ENCODE measurements at places on chromosomes 2 and 18. TPM values are rescaled to one million over a fixed set of nuclear protein-coding genes. Genes with fewer than 3 reads are reported as not detected.

Gene NT5DC4
- not detected for total RNA-seq

Gene STAT1
- 156 TPM for total RNA-seq

Gene POTEJ
- total RNA-seq = not detected

Gene VWC2L
- total RNA-seq = not detected

Gene PAX3
- total RNA-seq = not detected

Gene CFAP65
- not detected for total RNA-seq

Gene RUFY4
- not detected for total RNA-seq

Gene ZBTB7C
- under 0.01 TPM for total RNA-seq

Gene RNU2-63P
- not detected for total RNA-seq

Gene HSPE1
- 38.7 TPM for total RNA-seq

Gene PLEKHH2
- 1.1 TPM for total RNA-seq

Gene PKP4
- total RNA-seq = 20.6 TPM

Gene CPO
- total RNA-seq = not detected

Gene TPO
- not detected for total RNA-seq

Gene MDH1
- 192 TPM for total RNA-seq

Gene MYO3B
- under 0.01 TPM for total RNA-seq

Gene TCF7L1
- total RNA-seq = 3.7 TPM

Gene LAMA3
- 0.88 TPM for total RNA-seq

Gene ACMSD
- total RNA-seq = not detected

Gene REG3A
- total RNA-seq = not detected

Gene KCNG3
- total RNA-seq = not detected

Gene NDC80
- total RNA-seq = 43.5 TPM

Gene TMEM178A
- total RNA-seq = 0.88 TPM

Gene GPR75
- total RNA-seq = 4.9 TPM

Gene POTEC
- total RNA-seq = not detected

Gene CCBE1
- 0.44 TPM for total RNA-seq

Gene SLC14A1
- 18.2 TPM for total RNA-seq

Gene FER1L5
- total RNA-seq = under 0.01 TPM

Gene DCDC2C
- not detected for total RNA-seq

Gene NMUR1
- not detected for total RNA-seq

Gene IL36A
- total RNA-seq = not detected

Gene KATNAL2
- total RNA-seq = 1.6 TPM

Gene FAM124B
- total RNA-seq = 0.22 TPM

Gene ME2
- 57.3 TPM for total RNA-seq

Gene LOXHD1
- not detected for total RNA-seq

Gene OXER1
- total RNA-seq = not detected

Gene CBLN2
- not detected for total RNA-seq

Gene WNT6
- not detected for total RNA-seq

Gene CRYGD
- total RNA-seq = not detected

Gene FIGN
- total RNA-seq = 1.3 TPM

Gene SLC40A1
- 3.3 TPM for total RNA-seq

Gene ALPI
- total RNA-seq = not detected

Gene CFC1
- not detected for total RNA-seq

Gene DLX1
- not detected for total RNA-seq

Gene MYOM1
- 0.22 TPM for total RNA-seq

Gene CNDP1
- total RNA-seq = 0.22 TPM

Gene ABCG5
- total RNA-seq = not detected

Gene DYNAP
- not detected for total RNA-seq

Gene NEMP2
- 6.1 TPM for total RNA-seq

Gene SALL3
- not detected for total RNA-seq
